ENCODE measurements at places on chromosomes 3 and 15.

GRCh38 chr3:37752649-37753025 lies 109.0 kb upstream of the CTDSPL start:
- H3K4me3 ChIP-seq, result no peak overlapping the region
- no peak overlapping the region for H3K27ac ChIP-seq
- H3K36me3 ChIP-seq, result no peaks in the 10 kb centered on the region

GRCh38 chr15:59825901-59826300 lies 136.8 kb upstream of the BNIP2 start:
- no peaks in the 10 kb centered on the region for H3K4me1 ChIP-seq
- DNase-seq, result no peak
- H3K4me3 ChIP-seq, result no peak overlapping the region
- H3K27ac ChIP-seq, result no peak overlapping the region
- H3K36me3 ChIP-seq, result no peaks in the 10 kb centered on the region

GRCh38 chr3:124848300-124848699 lies 38.9 kb downstream of the ITGB5 start:
- no peak overlapping the region for H3K4me3 ChIP-seq
- DNase-seq, result no peak
- H3K36me3 ChIP-seq, result no peaks in the 10 kb centered on the region
- H3K27me3 ChIP-seq, result no peaks in the 10 kb centered on the region
- no peak overlapping the region for H3K27ac ChIP-seq
- no peaks in the 10 kb centered on the region for H3K4me1 ChIP-seq

GRCh38 chr3:153970047-153970446 lies 151.1 kb upstream of the ARHGEF26 start:
- no peak for DNase-seq
- H3K4me3 ChIP-seq, result no peak overlapping the region
- H3K4me1 ChIP-seq, result no peaks in the 10 kb centered on the region
- H3K36me3 ChIP-seq, result no peaks in the 10 kb centered on the region
- H3K27ac ChIP-seq, result no peak overlapping the region

DNA sequence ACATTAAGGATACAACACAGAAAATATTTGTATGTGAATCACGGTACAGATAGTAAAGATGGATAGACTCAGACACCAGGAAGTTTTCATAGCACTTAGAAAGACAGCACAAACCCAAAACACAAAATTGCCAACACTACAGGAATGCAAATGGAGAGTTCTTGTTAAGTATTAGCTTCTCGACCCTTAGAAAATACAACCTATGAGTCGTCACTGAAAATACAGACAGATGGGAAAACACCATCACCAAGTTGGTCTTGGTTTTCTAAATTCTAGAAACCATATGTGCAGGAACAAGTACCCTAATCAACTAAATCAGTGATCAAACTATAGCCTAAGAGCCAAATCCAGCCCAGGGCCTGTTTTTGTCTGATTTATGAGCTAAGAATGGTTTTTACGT lies 50.7 kb downstream of the PEAK1 start:
- H3K4me3 ChIP-seq, result no peak overlapping the region
- DNase-seq, result no peak
- no peaks in the 10 kb centered on the region for H3K36me3 ChIP-seq
- H3K27me3 ChIP-seq, result no peaks in the 10 kb centered on the region
- H3K27ac ChIP-seq, result no peak overlapping the region

- H3K36me3 ChIP-seq, result no peaks in the 10 kb centered on the region
- no peaks in the 10 kb centered on the region for H3K27me3 ChIP-seq
- H3K27ac ChIP-seq, result no peak overlapping the region
- H3K4me3 ChIP-seq, result no peak overlapping the region
- no peak for DNase-seq
- H3K4me1 ChIP-seq, result no peaks in the 10 kb centered on the region
These were observed 1121.4 kb upstream of the ALCAM start for GRCh38 chr3:104245261-104245660.

- H3K4me3 ChIP-seq, result no peak overlapping the region
- H3K27ac ChIP-seq, result no peak overlapping the region
- no peaks in the 10 kb centered on the region for H3K4me1 ChIP-seq
- DNase-seq, result no peak
These were observed 394.1 kb downstream of the PTPRG start for GRCh38 chr3:61955483-61955882.
